Stomach (tissue), 19 donors: ENCODE measurements at places on chromosomes 7 and 10. TPM values are rescaled to one million over a fixed set of nuclear protein-coding genes. Genes with fewer than 3 reads are reported as not detected.

Gene REPIN1
- total RNA-seq = 298 TPM

Gene CNPY4
- total RNA-seq = 7.1 TPM

GRCh38 chr10:101777619-101778145, 1.8 kb upstream of the FGF8 start:
- DNase-seq = peak; percentile 16

GRCh38 chr7:31398815-31399214, 58.3 kb upstream of the NEUROD6 start:
- no peak for DNase-seq

Gene TFPI2
- total RNA-seq = 4.1 TPM

Gene SPDYE6
- not detected for total RNA-seq

Gene NEURL1
- total RNA-seq = 3.3 TPM

- no peak for DNase-seq
Measured at GRCh38 chr10:21509341-21510240, 15.9 kb downstream of the SKIDA1 start.

DNA sequence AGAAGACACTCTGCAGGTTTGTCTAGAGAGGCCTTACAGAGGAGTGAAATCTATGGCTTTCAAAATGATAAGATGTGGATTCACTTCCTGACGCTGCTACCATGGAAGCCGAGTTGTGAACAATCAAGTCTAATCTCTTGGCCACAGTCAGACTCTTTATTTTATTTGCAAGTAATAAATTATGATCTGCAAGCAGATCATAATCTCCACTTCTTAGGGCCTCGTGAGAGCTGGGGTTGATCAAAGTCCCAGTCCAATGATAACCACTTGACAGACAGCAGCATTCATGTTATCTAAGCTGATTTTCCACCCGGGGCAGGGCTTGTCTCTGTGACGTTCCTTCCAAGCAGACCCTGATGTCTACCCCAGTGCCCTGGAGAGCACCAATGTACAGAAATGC, 776.4 kb upstream of the AUTS2 start:
- DNase-seq = no peak

DNA sequence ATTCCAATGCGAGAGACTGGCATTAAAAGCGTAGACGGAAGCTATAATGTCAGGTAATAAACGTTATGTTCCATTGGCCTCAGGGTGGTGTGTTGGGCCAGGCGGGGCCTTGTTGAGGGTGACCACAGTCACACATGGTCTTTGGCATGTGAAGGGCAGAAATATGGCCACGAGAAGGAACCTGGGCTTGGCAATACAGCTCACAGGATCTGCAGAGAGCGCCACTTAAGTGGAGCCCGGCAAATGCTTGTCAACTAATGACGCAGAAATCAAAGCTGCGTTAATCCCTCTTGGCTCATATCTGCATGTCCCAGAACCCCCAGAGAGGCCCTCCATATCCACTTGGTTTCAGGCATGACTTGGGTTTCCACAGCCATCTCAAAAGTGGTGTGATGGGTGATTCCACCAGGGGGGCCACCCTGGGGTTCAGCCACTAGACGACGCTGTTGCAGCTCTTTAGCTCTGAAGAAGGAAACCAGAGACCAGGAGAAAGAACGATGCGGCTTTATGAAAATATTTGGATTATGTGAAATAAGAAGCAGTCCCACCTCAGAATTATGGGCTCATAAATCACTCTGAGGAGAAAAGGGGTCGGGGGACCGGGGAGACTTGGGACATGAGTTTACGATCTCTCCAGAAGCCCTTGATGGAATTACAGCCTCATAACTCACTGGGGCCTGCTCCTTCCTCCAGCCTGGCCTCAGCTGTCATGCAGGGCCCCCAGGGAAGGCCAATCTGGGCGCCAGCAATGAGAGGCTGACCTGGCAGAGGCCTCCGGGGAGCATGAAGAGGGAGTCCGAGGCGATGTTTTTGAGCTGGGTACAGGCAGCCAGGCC, 462.5 kb downstream of the PLXNA4 start:
- no peak for DNase-seq

DNA sequence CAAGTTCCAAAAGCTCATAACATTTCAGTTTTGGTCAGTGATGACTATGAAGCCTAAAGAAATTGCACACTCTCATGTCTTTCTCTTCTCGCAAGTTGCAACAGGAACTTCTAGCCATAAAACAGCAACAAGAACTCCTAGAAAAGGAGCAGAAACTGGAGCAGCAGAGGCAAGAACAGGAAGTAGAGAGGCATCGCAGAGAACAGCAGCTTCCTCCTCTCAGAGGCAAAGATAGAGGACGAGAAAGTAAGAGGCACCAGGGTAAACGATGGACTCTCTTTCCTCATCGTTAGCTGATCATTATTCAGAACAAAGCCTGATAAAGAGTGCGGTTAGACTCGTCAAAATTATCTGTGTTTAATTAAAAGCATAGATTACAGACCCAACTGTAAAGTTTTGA, 94.7 kb downstream of the HDAC9 start:
- no peak for DNase-seq

DNA sequence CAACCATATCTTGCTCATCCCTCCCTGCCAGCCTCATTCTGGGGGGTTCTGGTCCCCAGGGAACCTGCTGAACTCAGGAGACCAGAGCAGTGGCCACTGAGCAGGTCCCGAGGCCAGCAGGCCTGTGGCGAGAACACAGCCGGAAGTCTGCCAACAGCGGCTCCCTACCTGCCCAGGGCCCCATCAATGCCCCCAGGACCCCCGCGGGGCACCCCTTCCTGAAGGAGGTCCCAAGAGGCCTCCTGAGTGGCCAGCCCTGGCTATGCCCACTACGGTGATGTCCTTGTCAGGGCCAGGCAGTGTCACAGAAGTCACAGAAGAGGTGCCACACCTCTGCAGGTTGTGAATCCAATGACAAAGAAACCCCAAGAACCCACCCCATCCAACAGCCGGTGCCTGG, 58.9 kb downstream of the CAMK2B start:
- DNase-seq = no peak

GRCh38 chr7:23930312-23930711, 220.3 kb downstream of the STK31 start:
- no peak for DNase-seq

GRCh38 chr7:106717955-106718871, 57.3 kb upstream of the CCDC71L start:
- DNase-seq = peak; percentile 28

Gene FAM13C
- total RNA-seq = 21.8 TPM

Gene RADIL
- 5.1 TPM for total RNA-seq

GRCh38 chr7:129771928-129772479, 160.5 kb downstream of the NRF1 start:
- no peak for DNase-seq

GRCh38 chr7:144653449-144653848, 182.4 kb downstream of the TPK1 start:
- DNase-seq = peak; percentile 5

GRCh38 chr10:47031211-47031900, 120.1 kb downstream of the PTPN20 start:
- DNase-seq = no peak

- peak; percentile 65 for DNase-seq
Measured at GRCh38 chr10:30027057-30028005, 32.1 kb downstream of the JCAD start.

GRCh38 chr10:105758209-105758998, 1117.3 kb downstream of the SORCS3 start:
- DNase-seq = no peak

GRCh38 chr10:110005719-110006118, 2.1 kb upstream of the ADD3 start:
- peak; percentile 39 for DNase-seq

Gene GNAT3
- total RNA-seq = not detected

DNA sequence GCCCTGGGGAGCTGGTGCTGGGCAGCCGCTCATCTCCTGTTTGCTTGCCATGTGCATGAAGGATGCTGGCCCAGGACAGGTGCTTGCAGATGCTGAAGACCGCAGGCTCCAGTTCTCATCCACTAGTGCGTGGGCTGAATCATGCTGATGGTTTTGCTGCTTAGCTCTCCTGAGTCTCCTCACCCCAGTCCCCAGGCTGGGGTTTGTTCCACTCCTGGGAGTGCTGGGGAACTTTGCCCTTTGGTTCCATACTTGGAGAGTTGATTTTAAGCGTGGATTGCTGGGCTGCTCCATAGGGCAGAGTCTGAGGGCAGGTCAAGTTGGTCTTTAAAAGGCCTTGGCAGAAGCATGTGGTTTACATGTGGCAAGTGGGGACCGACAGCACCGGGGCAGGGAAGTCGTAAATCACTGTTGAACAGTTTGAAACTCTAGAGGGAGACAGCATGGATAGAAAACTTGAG, 9.1 kb downstream of the DYNC2I1 start:
- DNase-seq = peak; percentile 61
